Chondrocyte (in vitro differentiated cells): ENCODE measurements at places on chromosomes 1 and 21. TPM values are rescaled to one million over a fixed set of nuclear protein-coding genes. Genes with fewer than 3 reads are reported as not detected.

- peak; percentile 88 for DNase-seq
These were observed 31.7 kb downstream of the TRIM11 start for GRCh38 chr1:228374711-228375577.

DNA sequence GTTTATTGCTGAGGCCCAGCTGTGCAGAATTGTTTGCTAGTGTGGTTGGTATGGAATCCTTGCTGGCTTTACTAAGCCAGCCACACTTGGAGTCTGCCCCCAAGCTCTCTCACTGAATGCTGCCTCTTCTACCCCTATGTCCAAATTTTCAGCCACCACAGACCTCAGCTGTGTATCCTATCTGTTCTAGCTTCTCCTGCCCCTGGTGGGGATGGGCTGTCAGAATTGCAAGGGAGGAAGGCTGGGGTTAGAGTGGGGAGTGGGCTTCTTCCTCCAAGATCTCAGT lies 4.4 kb downstream of the NHLH1 start:
- no peak for DNase-seq

GRCh38 chr1:12087797-12088314 lies 24.8 kb downstream of the TNFRSF8 start:
- DNase-seq: no peak

DNA sequence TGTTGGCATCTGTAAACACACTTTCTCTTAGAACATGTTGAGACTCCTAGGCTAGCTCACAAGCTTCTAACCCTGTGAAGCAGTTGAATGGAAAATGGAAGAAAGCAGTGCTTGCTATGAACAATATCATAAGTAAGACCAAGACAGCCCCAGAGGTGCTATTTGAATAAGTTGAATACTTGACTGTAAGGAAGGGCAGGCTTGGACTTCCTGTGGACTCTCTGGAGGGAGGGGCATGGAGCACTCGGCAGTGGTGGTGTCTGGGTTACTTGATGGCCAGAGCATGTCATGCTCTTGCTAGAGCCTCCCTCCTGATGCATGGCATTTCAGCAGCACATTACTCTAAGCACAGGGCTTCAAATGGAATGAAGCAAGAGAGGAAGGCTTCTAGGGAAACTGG lies 60.0 kb downstream of the MRPS6 start:
- DNase-seq: no peak

Gene MYOG
- total RNA-seq: not detected in 3 replicates

DNA sequence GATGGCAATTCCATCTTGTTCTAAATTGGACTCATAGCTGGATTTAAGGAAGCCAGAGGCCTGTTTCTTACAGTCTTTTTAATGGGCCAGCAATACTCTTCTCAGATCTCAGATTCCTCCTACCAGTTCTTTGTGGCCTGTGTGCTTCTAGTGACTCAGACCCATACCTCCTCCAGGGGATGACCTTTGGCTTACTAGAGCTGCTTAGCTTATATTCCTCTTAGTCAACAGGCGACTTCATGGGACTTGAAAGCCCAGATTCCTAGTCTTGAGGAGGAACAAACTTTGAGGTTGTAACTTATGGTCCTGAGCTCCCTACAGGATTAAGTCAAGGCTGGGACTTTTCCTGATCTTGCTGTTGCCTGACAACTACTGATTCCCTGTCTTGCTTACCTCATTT lies 12.4 kb upstream of the PAPPA2 start:
- no peak for DNase-seq

DNA sequence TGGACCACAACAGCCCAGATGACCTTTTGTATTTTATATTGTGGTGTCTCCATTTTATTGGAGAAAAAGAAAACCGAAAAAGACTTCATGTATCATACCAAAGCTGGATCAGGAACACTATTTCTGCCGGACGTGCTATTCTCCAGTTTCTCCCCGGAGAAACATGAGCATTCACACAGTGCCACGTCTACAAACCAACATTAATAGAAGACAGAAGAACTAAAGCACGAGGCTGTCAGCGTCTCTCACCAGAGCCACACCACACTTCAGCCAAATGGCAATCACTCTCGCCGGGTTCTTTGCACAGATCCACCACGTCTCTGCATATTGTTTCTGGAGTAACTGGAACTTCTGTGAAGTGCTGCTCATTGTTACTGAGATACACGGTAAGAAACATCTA lies 24.8 kb downstream of the TP53BP2 start:
- DNase-seq: no peak

Gene RCSD1
- total RNA-seq: 1.1 to 1.4 TPM in 2 of 3 replicates, not detected in the other

Gene CLCA4
- total RNA-seq: not detected in 3 replicates

- no peak for DNase-seq
These were observed 1.4 kb downstream of the MASP2 start for GRCh38 chr1:11045428-11046269.

- DNase-seq: no peak
These were observed 19.2 kb upstream of the ALX3 start for GRCh38 chr1:110089561-110090275.

GRCh38 chr1:210684466-210685294 lies 356.0 kb downstream of the HHAT start:
- DNase-seq: no peak

Gene KCNQ4
- total RNA-seq: 0.60 to 3.4 TPM (median 3.0 TPM) in 3 replicates

DNA sequence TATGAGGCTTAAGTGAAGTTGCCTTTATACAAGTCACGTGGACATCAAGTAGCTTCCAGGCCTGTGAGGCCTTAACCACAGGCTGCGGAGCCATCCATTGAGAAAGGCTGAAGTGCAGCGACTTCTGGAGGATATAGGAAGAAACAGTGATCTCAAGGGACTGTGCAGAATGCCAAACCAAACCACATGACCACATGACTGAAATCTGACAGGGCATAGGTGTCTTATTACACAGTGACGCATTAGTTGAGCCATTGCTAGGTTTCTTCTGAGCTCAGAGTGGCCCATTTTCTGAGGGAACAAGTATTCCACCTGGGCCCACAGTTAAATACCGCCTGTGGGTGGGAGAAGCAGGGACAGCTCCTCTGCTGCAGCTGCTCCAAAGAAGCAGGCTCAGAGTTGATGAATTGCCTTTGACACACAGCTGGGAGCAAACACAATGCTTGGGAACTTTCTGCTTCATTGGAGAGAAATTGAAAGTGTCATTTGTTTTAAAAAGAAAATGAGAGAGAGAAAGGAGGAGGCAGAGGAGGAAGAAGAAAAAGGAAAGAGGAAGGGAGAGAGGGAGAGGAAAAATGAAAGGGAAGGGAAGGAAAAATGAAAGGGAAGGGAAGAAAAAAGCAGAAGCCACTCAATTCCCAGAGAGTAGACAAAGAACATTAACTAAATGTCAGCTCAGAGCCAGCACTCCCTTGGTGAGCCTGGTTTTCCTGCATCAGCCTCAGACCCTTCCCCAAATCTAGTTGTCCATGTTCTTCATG lies 94.4 kb downstream of the COLGALT2 start:
- no peak for DNase-seq

GRCh38 chr1:200231787-200232231 lies 178.0 kb downstream of the ZNF281 start:
- DNase-seq: no peak

- no peak for DNase-seq
These were observed 32.9 kb downstream of the BRDT start for GRCh38 chr1:91981996-91982609.

GRCh38 chr1:205452933-205453332 lies 2.9 kb downstream of the BLACAT1 start:
- DNase-seq: no peak

DNA sequence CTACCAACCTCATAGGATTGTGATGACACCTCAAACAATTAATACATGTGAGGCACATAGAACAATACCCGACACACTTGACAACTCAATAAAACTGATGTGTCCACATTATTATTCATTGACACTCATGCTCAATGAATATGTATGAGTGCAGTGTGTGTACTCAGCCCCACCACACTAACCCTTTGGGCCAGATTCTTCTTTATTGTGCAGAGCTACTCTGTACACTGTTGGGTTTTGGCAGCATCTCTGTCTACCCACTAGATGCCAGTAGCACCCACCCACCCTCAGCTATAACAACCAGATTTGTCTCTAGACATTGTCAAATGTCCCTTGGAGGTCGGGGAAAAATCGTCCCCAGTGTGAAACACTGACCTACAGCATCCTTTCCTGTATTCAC lies 10.1 kb downstream of the CASP9 start:
- no peak for DNase-seq

GRCh38 chr21:33202464-33203363 lies 27.0 kb upstream of the IFNAR2 start:
- no peak for DNase-seq

GRCh38 chr1:210883821-210884220 lies 250.1 kb downstream of the KCNH1 start:
- no peak for DNase-seq

Gene OR2T2
- not detected in 3 replicates for total RNA-seq

GRCh38 chr1:187938092-187938491 lies 1109.3 kb downstream of the PLA2G4A start:
- no peak for DNase-seq

DNA sequence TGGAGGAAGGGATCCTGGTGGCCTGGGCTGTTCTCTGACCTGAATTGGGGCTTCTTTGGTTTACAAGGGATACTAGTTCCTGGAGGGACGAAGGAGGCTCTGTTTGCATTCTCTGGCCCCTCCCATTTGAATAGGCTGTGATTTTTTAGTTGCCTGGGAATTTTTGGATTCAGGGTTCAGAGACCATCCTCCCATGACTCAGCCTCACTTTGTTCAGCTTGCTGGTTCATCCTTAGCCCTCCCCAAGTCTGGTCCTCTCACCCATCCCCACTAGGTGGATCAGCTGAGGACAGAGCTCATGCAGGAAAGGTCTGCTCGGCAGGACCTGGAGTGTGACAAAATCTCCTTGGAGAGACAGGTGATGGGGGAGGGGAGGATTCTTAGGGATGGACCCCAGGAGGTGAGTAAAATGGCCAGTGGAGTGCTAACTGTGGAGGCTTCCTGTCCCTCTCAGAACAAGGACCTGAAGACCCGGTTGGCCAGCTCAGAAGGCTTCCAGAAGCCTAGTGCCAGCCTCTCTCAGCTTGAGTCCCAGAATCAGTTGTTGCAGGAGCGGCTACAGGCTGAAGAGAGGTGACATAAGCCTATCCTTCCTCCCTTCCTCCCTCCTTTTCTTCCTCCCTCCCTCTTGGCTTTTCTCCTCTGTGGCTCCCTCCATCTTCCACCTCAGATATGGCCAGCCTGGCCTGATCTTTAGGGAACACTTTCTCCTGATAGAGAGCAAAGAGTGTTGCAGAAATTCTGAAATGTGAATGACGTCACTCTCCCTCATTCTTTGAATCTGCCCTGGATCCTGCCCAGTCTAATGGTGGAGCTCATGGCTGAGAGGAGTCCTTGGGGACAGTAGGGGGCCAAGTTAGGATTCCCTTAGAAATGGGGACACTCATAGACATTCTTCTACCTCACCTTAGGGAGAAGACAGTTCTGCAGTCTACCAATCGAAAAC lies 4.5 kb upstream of the TUFT1 start:
- DNase-seq: no peak

- no peak for DNase-seq
These were observed 34.1 kb downstream of the SOAT1 start for GRCh38 chr1:179327679-179328078.

DNA sequence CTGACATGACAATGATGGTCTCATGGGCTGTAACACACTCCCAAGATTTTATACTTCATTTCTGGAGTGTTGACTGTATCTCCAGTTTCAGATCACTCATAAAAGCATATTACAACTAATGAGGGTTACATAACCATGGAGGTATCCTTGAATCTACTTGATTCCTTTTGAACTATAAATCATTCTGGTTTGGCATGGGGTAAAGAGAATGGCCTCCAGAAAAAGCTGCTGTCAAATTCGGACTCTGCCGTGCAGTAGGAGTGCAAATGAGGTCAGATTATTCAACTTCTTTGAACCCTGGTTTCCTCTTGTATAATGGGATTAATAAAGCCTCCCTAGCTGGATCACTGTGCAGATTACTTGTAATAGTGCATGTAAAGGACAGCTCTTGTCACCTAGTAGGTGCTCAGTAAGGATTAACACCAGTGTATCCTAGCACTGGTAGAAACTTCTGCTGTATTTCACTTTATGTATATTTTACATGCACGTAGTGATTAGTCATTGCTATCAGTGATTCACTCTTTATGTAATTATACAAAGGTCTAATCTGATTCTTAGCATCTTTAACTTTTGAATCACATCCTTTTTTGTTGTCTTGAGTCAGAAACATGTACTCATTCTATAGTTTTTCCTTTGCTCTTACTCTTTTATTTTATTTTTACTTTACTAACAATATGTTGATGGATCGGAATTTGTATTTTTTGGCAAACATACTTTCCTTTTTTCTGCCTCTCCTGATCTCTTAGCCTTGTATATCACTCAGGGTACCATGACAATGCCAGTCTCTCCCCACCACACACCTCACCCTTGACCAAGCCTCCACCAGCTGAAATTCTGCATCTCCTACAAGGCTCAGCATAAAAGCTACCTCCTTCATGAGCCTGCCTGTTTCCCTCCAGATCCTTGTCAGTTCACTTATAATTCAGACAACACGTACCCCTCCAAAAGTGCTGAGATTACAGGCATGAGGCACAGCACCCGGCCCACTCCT lies 3.2 kb downstream of the LRRC8C start:
- DNase-seq: no peak

DNA sequence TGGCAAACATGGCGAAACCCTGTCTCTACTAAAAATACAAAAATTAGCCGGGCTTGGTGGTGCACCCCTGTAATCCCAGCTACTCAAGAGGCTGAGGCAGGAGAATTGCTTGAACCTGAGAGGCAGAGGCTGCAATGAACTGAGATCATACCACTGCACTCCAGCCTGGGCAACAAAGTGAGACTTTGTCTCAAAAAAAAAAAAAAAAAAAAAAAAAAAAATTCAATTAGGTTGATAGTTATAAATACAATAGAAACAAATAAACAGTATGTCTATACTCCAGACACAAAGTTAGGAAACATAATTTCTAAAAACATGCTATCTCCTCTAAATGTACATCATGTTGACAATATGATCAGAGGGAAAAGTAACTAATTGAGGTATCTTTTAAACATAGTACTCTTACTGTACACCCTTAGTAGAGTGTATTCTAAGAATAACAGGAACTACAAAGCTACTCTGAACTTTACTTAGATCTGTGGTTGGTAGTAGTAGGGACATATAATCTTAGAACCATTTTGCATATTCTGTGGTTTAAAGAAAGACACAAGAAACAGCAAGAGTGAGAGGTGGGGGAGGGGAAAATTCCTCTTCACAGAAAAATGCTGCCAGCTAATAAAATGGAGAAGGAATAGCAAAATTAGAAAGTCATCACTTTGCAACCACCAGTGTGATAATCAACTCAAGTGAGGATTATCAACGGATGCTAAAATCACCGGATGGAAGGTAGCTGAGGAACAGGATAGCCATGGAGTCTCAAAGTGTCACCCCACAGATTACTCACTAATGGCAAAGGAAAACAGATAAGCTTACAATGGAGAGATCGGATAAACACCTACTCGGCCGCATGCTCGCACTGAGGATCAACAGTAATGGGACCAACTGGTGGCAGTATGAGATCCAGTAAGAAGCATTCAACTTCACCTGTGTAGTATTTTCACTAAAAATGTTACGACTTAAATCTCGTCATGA lies 35.0 kb downstream of the MTOR start:
- DNase-seq: no peak

Gene MFAP2
- total RNA-seq: 260 to 285 TPM (median 269 TPM) in 3 replicates

Gene BGLAP
- total RNA-seq: 0.82 TPM in 1 of 3 replicates, not detected in the others

Gene GJA4
- 0.87 to 11.6 TPM (median 10.7 TPM) in 3 replicates for total RNA-seq

- no peak for DNase-seq
These were observed 14.3 kb upstream of the LSM10 start for GRCh38 chr1:36411674-36412648.

- no peak for DNase-seq
These were observed at the start of gene ILDR2 for GRCh38 chr1:166975361-166976129. Gene ILDR2, minus strand, starts transcription at chr1:166975540. Its CDS starts 272 bp downstream, at chr1:166975268.
